ENCODE measurements at places on chromosomes 7 and 10. TPM values are rescaled to one million over a fixed set of nuclear protein-coding genes. Genes with fewer than 3 reads are reported as not detected.

DNA sequence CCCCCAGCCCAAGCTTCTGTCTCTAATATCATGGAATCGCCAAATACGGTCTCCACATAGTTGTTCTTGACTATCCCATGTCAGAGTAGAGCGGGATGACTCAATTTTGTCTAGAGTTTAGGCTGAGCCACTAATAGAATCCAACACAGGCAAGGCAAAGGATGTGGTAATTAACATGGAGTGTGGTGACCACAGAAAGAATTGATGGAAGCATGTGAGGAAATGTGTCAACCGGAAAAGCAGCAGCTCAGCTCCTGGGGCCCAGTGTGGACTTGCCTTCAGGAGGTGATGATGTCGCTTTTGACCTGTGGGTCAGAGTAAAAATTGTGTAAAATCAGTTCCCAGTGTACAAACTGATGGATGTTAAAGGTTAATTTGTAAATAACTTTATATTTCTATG is 139.3 kb upstream of the KLF6 start:
- H3K36me3 ChIP-seq, result no peaks in the 10 kb centered on the region
- H3K27ac ChIP-seq, result no peak overlapping the region
- DNase-seq, result no peak
- H3K4me1 ChIP-seq, result no peaks in the 10 kb centered on the region
- no peaks in the 10 kb centered on the region for H3K27me3 ChIP-seq
- no peak overlapping the region for H3K4me3 ChIP-seq

- no peaks in the 10 kb centered on the region for H3K36me3 ChIP-seq
- H3K27ac ChIP-seq, result no peak overlapping the region
- DNase-seq, result peak; percentile 19
- H3K27me3 ChIP-seq, result peaks cover 3% of the 10 kb centered on the region
- no peaks in the 10 kb centered on the region for H3K4me1 ChIP-seq
Measured at GRCh38 chr7:39394105-39394680, 172.0 kb upstream of the YAE1 start.

- no peak overlapping the region for H3K27ac ChIP-seq
- peak; percentile 26 for DNase-seq
- peaks cover 90% of the 10 kb centered on the region for H3K36me3 ChIP-seq
- no peaks in the 10 kb centered on the region for H3K4me1 ChIP-seq
- no peaks in the 10 kb centered on the region for H3K27me3 ChIP-seq
Measured at GRCh38 chr7:74362266-74362665, 73.1 kb downstream of the CLIP2 start.

Gene BMPER
- total RNA-seq, result 4.6 TPM

DNA sequence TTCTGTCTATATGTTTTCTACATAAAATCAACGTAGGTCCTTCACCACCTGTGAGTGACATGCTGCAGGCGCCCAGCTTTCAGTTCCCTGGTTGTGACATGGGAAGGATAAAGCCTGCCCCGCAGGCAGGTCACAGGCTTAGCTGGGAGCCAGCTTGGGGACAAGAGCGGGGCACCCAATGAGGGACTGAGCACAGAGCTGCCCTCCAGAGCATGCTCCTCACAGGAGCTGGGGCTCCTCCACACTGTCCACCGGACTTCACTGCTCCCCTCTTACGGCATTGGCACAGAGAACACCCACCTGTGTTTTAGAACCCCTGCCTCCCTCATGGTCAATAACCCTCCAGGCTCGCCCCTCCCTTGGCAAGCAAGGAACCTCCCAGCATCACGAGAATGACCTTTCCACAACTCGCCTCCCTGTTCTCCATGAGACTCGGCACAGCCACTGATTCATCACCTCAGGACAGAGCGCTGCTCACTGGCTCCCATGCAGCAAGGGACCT is 187.1 kb downstream of the TNS3 start:
- H3K4me1 ChIP-seq, result peaks cover 12% of the 10 kb centered on the region
- H3K36me3 ChIP-seq, result peaks cover 77% of the 10 kb centered on the region
- H3K27ac ChIP-seq, result no peak overlapping the region
- no peaks in the 10 kb centered on the region for H3K27me3 ChIP-seq
- no peak overlapping the region for H3K4me3 ChIP-seq

Gene OGDHL
- total RNA-seq, result 4.2 TPM

All from stomach (tissue), 19 donors.